ENCODE measurements at places on chromosomes 11 and 22.
A peak's percentile ranks its signal among the peaks of the same experiment; 100 is the strongest.

GRCh38 chr11:83044958-83045712, 26.6 kb downstream of the RAB30 start:
- DNase-seq, result peak; percentile 33

DNA sequence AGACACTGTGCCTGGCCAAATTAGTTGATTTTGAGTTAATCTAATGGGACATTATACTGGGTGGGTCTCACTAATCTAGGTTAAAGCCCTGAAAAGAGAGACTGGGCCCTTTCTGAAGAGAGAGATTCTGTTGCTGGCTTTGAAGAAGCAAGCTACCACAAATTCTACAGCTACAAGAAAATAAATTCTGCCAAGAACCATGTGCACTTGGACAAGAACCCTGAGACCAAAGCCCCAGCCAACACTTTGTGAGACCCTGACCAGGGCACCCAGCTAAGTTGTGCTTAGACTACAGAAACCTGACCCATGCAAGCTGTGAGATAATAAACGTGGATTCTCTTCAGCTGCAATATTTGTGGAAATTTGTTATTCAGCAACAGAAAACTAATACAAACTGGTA, 20.1 kb upstream of the SPON1 start:
- no peak for DNase-seq

- DNase-seq, result no peak
Observed at GRCh38 chr22:25482091-25482760, 82.2 kb upstream of the GRK3 start.

DNA sequence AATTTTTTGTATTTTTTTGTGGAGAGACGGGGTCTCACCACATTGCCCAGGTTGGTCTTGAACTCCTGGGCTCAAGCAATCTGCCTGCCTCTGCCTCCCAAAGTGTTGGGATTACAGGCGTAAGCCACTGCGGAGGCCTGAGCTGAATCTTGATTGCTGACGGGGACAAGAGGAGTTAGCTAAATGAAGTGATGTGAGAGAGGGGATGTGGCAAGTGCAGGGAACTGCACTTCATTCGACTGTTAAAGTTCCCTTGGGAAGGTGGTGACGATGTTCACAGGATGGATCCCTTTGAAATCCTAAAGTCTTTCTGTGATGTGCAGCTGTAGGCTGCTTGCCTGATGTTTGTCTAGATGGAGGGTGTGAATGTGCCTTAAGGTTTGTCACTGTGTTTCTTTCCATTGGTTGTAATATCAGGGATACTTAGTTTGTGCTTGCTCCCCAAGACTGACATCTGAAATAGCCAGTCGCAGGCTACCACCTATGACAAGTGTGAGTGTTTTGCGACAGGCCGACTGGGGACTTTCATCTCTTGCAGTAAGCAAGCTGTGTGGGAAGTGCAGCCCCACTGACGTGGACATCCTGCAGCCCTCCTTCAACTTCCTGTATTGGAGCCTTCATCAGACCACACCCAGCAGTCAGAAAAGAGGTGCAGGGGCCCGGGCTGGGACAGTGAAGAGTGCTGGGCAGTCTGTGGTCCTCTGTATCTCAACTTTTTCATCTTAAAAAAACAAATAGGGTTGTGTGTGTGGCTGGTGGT, 19.6 kb upstream of the CCDC134 start:
- no peak for DNase-seq

DNA sequence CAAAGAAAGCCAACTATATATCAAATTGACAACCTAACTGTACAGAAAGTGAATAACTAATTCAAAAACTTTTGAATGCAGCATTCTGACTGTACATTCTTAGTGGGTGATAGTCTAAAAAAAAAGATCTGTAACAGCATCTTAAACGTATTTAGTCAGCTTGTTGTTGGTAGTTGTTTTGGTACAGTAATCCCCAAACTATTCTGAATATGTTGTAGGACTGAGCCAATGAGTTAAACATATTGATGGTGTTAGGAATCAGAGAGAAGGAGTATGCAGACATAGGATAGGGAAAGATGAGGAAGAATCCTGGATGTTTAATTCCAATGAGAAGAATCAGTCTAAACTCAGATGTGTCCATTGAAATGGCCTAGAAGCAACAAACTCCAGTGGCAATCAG, 41.9 kb upstream of the KIRREL3 start:
- no peak for DNase-seq

GRCh38 chr11:83349296-83349695, 63.1 kb upstream of the CCDC90B start:
- DNase-seq, result no peak

- no peak for DNase-seq
Observed at GRCh38 chr11:104637662-104638170, 260.5 kb downstream of the CASP12 start.

- peak; percentile 21 for DNase-seq
Observed at GRCh38 chr11:2376751-2377451, at the start of gene CD81. Gene CD81 (plus strand): TSS chr11:2377310. CDS start chr11:2377550, 240 bp downstream.

DNA sequence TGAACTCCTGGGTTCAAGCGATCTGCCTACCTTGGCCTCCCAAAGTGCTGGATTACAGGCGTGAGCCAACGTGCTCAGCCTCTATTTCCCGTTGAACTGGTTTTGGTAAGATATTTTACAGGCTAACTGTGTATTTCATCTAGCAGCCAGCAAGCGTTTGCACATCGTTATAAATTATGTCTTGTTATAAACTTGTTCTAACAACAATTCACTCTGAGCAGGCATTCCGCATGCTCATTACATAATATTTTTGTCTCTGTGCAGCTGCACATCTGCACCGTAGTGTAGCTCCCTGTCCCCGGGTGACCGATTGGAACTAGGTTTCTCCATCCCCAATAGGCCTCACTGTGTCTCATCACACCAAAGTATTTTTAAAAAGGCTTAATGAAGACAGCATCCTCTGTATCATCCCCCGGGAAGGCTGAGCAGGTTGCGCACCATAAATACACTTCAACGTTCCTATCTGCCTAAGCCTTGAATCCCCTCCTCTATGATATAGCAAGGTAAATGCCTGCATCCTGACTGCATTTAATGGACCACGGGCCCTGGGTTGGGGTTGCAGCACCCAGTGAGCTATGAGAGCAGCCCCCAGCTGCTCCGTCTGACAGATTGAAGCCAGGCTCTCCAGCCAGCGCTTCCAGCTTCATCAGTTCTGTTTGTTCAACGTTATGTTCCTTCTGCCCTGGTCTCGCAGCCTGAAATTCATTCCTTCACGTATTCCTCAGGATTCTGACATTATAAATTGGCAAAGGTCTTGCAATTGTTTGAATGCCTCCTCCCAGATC, 47.7 kb downstream of the TST start:
- DNase-seq, result no peak

DNA sequence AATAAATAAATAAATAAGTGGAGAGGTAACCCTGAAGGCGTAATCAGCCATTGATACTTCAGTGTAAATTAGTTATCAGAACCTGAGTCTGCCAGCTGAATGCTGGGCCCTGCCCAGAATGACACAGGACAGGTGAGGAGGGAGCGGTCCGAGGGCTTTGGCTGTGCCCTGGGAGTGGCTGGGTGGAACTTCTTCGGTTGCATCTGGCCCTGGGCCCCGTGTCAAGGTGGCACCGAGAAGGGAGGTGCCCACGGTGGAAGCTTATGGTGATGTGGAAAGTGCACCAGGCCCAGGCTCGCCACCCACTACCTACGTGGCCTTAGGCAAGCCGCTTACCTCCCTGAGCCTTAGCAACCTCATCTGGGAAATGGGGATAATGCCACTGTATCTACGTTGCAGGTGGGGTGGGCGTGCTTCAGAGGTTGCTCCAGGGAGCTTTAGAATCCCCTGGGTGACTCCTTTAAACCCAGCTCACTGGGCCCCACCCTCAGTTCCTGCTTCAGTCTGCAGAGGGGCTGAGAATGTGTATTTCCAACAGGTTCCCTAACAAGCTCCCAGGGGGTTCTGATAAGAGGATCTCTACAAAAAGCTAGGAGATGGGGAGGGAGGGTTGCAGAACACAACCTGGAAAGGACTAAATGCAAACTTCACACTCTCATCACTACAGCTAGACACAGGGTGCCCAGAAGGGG, 38.8 kb downstream of the TXN2 start:
- no peak for DNase-seq

DNA sequence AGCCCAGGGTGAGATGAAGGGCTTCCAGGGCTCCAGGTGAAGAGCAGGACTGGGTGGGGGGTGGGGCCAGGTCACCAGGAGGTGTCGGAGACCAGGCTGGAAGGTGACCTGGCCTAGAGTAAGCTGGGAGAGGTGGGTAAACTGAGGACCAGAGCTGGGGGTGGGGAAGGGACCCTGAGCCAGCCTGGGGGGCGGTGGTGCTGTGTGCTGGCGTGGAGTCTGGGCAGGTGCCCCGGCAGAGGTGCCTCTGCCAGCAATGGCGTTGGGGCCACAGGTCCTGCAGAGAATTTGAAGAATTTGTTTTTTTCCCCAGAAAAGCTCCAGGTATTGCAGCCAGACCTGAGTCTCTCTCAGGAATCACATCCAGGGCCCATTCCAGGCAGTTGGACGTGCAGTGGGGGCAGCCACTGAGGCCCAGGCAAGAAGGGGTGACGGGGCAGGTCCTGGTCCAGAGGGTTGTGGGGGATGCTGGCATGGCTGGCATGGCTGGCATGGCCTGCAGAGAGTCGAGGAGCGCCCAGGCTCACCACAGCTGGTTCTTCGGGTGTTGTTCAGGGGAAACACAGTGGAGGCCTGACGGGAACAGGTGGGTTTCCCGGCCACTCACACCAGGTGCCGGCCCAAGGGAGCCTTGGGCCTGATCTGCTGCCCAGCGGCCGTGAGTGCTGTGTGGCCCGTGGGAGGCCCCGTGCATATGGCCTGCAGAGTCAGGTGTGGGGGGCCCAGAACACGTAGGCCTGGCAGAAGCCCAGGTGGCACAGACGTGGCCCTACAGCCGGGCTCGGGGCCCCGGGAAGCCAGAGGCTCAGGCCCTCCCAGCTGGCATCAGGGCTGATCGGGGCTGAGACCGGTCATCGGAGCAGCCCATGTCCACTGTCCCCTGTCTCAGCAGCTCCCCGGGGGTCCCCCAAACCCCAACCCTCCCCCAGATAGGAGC, 6.4 kb upstream of the MUC6 start:
- no peak for DNase-seq

DNA sequence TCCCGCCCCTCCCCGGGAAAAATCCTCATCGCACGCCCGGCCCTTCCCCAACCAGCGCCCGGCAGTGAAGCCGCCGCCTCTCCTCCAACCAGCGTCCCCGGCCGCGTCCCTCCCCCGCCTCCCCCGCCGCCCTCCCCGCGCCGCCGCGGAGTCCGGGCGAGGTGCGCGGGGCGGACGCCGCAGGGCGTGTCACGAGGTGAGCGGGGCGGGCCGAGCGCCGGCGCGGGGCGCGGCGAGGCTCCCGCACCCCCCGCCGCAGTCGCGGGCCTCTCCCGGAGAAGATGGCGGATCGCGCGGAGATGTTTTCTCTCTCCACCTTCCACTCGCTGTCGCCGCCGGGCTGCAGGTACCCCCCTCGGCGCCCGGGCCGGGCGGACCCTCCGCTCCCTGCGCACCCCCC, at the start of gene MAPK8IP2:
Gene MAPK8IP2 (plus strand): TSS at position 256 of the 400 bp plus-strand sequence. CDS start 26 bp downstream, at position 282.
- no peak for DNase-seq
